Activated CD8-positive, alpha-beta memory T cell treated with anti-CD3 and anti-CD28 coated beads for 48 hours (primary cell): ENCODE measurements at places on chromosomes 7 and 10.

GRCh38 chr10:100829097-100829870 lies 83.5 kb upstream of the SLF2 start:
- no peak for DNase-seq

DNA sequence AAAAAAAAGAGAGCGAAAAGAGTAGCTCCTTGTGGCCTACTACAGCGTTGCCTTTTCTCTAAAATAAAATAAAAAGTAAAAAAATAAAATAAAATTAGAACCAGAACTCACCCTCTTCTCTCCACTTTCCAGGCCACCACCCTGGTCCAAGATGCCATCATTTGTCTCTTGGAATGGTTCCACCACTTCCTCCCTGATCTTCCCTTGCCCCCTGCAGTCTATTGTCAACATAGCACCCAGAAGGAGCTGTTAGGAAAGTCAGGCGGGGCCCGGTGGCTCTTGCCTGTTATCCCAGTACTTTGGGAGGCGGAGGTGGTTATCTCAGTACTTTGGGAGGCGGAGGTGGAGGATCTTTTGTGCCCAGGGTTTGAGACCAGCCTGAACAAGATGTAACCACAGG lies 7.6 kb upstream of the GRID2IP start:
- DNase-seq = no peak

DNA sequence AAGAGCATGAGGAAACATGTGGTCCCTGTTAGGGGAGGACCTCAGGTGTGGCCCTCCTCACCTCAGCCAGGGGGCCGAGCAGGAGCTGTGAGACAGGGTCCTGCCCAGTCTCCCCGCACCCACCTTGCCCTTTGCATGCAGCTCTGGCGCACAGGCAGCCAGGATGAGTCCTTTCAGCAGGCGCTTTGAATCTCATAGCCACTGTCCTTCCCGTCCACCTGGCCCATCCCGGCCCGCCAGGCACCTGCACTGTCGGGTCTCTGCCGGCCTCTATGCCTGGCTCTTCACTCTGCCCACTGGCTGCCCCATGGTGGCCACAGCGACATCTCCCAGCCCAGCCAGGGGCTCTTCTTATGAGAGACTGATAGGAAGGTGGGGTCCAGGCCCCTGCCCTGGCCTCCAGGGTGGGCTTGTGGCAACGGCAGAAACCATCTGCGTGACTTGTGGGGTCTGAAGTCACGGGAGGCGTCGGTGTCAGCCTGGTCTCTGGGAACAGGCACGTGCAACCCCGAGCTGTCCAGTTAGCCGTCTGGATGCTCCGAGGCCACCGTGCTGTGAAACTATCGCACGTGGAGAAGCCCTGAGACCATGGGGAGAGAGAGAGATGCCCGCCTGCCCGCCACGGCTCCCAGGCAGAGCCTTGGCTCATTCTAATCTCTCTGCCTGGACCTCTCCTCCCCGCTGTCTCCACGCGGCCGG lies 37.4 kb downstream of the FOXL3 start:
- DNase-seq = no peak

- DNase-seq = peak; percentile 94
Measured at GRCh38 chr7:156949541-156950380, at the start of gene NOM1. Gene NOM1, plus strand, starts transcription at chr7:156949712. Its CDS starts 26 bp downstream, at chr7:156949738.

DNA sequence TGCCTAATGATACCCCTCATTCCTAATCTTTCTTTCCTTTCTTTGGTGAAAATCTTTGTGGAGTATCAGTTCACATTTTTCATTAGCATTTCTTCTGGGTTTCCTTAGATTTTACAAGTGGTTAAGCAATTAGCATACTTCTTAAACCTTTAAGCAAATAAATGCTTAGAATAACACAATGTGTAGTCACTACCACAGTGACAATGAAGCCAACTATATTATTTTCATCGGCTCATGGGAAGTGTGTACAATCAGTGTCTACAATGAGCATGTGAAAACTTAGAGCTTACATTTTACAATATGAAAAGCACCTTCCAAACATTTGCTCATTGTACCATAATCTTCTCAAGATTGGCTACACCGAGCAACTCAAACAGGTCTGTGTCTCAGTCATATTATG lies 176.2 kb upstream of the PLXNA4 start:
- DNase-seq = no peak

DNA sequence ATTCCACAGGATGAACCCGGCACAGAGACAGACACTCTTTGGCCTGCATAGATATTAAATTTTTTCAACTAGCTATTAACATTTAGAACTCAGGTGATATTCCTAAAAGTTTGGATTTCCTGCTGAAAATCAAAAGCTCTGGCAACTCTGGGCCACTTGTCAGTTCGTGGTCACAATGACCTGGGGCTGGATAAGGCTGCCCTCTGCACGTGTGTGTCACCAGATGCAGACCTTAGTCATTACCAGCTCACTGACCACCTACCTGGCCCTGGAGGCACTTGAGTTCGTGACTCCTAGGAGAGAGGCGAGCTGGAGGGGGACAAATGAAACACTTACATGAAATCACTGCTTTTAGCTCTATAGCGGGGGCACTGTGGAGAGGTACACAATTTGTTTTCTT lies 126.5 kb downstream of the HIPK2 start:
- DNase-seq = no peak

DNA sequence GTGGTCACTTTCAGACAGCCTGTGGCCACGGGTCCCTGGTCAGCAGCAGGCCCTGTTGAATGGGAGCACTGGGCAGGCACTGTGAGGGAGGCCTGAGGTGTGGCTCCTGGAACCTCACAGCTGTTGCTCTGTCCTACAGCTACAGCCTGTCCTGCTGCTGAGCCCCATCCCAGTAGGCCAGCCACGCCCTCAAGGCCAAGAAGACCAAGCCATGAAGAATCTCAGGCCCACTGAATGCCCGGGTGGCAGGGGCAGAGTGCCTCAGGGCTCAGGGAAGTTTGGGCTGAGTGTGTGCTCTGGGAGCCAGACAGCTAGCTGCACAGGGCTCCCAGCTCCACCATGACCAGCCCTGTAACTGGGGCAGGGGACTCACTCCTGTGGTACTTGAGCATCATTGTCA lies 363.5 kb upstream of the NUPR2 start:
- no peak for DNase-seq

DNA sequence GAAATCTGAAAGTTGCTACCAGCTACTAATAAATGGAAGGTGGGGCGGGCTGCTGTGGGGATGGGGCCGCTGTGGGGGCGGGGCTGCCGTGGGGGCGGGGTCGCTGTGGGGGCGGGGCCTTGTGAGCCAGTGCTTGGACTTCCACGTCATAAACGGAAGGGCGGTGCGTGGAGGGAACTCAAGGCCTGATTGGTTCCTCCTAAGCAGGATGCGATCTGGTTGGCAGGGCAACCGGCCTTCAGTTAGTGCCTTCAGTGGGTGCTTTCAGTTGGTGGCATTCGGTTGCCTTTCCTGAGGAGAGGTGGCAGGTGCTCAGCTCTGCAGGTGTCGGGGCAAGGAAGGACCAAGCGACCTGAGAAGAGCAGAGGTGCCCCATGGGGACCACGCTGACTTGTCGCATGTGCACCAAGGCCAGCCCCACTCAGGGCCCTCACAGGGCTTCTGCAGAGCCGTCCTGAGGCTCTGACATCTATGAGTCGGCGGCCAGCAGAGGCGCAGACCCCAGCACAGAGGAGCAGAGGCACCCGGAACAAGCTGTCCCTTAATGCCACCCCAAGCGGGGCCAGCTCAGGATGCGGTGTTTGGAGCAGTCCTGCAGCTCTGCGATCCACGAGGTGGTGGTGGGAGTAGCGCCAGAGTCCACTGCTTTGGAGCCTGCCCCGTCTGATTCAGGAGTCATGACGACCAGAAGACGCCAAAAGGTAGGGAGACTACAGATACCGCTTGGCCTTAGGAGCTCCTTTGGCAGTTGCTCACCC lies 54.4 kb upstream of the PDSS1 start:
- no peak for DNase-seq

GRCh38 chr10:31345886-31346285 lies 26.9 kb downstream of the ZEB1 start:
- DNase-seq = no peak

- no peak for DNase-seq
Measured at GRCh38 chr10:97128516-97129154, 57.1 kb downstream of the SLIT1 start.

DNA sequence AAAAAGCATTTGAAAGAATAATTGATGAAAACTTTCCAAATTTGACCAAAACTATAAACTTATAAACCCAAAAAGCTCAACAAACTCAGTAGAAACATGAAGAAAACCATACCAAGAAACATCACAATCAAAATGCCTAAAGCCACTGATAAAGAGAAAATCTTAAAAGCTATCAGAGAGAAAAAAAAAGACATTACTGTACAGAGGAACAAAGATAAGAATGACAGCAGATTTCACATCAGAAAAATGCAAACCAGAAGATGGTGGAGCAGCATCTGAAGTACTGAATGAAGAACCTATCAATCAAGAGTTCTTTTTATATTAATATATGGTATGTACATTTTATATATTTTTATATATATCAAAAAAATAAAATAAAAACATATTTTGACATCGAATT lies 2.4 kb upstream of the GPAM start:
- no peak for DNase-seq

GRCh38 chr10:98391065-98391464 lies 23.9 kb downstream of the PYROXD2 start:
- DNase-seq = no peak

DNA sequence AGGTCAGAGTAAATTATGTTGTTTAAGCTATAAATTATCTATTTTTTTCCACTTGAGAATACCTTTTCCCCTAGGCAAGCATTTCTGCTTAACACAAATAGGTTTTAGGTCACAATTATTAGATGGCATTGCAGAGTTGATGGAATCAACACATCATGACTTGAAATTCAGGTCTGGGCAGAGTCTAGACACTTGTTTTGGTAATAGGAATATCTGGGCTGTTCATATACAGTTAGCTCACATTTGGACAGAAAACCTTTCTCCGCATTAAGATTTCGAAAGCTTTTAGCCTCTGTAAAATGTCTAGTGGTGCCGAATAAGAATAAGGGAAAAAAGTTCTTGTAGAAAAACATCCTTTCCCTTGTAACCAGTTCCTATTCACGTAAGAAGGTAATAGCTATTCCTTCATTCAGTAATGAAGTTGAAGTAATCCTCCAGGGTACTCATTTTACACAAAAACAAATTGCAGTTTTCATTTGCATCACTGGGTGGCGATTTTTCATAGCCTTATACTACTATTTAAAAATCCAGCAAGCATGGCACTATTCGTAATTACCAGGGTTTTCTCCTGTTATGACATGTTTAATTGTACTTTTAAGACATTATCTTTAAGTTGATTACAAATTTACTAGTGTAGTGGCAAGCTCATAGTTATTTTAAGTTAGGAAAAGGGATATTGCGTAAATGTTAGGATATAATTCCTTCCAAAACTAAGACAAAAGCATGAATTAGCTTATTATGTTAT lies 37.0 kb downstream of the RPA3 start:
- DNase-seq = no peak

DNA sequence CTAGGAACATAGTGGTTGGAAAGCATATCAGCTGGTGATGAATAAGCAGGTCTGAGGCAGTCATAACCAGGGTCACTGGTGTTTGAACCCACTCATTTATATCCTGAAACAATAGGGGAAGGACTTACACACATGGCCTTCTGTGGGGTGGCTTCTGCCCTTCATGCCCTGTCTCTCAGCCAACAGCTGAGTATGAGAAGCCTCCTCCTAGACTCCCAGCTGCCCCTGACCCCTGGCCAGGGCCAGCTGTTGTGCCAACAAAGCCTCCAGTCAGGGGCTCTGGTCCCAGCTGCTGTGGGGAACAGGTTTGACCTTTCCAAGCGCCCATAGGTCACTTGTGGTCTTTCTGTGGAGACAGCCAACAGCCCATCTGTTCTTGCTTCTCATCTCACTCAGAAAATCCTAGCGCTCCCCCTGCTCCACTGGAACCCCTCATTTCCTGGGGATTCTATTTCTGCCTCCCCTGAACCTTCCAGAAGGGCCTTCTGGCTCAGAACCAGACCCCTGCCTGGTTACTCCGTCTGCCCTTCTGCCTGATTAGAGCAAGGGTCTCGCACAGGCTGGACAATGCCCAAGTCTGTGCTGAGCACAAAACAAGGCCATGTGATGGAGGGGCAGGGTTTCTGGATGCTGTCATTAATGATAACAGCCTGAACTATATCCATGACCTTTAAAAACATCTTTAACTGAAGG lies 9.7 kb upstream of the PURB start:
- DNase-seq = no peak

GRCh38 chr10:59910867-59911266 lies 4.5 kb upstream of the CCDC6 start:
- DNase-seq = no peak
